ENCODE measurements at places on chromosomes 12 and 14. TPM values are rescaled to one million over a fixed set of nuclear protein-coding genes. Genes with fewer than 3 reads are reported as not detected.

- no peak overlapping the region for H3K27ac ChIP-seq
- H3K4me3 ChIP-seq, result no peak overlapping the region
- no peaks in the 10 kb centered on the region for H3K4me1 ChIP-seq
- no peak for DNase-seq
- no peaks in the 10 kb centered on the region for H3K36me3 ChIP-seq
These were observed 357.1 kb upstream of the MGAT4C start for GRCh38 chr12:86613311-86613710.

- H3K4me3 ChIP-seq, result no peak overlapping the region
- no peak for DNase-seq
- no peak overlapping the region for H3K27ac ChIP-seq
- no peaks in the 10 kb centered on the region for H3K36me3 ChIP-seq
- H3K27me3 ChIP-seq, result no peaks in the 10 kb centered on the region
These were observed 88.5 kb upstream of the ANO4 start for GRCh38 chr12:100706033-100706432.

GRCh38 chr12:11433664-11434063, 38.3 kb upstream of the PRB2 start:
- H3K36me3 ChIP-seq, result no peaks in the 10 kb centered on the region
- no peaks in the 10 kb centered on the region for H3K4me1 ChIP-seq
- no peak for DNase-seq
- no peak overlapping the region for H3K4me3 ChIP-seq

Gene SERPINA3
- total RNA-seq, result 5.1 TPM

Gene IL22
- total RNA-seq, result not detected

Gene BCL2L14
- not detected for total RNA-seq

Gene LIN7A
- 11.5 TPM for total RNA-seq

DNA sequence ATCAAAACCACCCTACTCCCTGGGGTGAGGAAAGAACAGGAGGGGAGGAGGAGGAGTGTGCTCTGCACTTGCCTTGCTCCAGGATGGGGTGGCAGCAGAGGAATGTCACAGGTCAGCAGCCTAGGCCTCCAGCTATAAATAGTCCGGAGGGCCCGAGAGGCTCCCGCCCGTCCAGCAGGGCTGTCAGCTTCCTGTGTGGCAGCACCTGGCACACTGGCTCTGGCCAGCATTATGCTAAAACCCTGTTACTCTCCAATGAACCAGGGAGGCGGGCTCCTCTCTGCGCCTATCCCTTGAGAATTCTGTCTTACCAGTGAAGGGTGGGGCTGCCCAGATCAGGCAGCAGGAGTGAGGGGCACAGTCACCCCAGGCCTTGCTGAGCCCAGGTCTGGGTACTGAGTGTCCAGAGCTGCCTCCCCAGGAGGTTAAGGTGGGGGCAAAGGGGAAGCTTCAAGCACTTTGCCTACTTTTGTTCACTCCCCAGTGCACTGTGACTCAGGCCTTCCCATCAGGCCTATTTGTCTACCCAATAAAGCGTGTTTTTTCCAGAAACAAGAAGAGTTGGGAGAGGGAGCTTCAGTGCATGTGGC, 1.2 kb upstream of the COX14 start:
- H3K36me3 ChIP-seq, result peaks cover 3% of the 10 kb centered on the region
- peak overlapping the region; percentile 70 for H3K27ac ChIP-seq
- peak overlapping the region; percentile 30 for H3K4me3 ChIP-seq
- DNase-seq, result peak; percentile 90
- H3K27me3 ChIP-seq, result no peaks in the 10 kb centered on the region

- peak within 1 kb of the TSS; percentile 87 for H3K4me3 ChIP-seq
- H3K4me1 ChIP-seq, result peaks cover 2% of the 10 kb centered on the region
- peak; percentile 91 for DNase-seq
- H3K27ac ChIP-seq, result peak within 1 kb of the TSS; percentile 64
These were observed at the start of gene DHRS4 for GRCh38 chr14:23953464-23954278. DHRS4 (plus strand) TSS chr14:23953770; CDS start chr14:23953789, 19 bp downstream.

- H3K4me3 ChIP-seq, result no peak overlapping the region
- no peaks in the 10 kb centered on the region for H3K4me1 ChIP-seq
- H3K27ac ChIP-seq, result no peak overlapping the region
- no peaks in the 10 kb centered on the region for H3K36me3 ChIP-seq
- no peaks in the 10 kb centered on the region for H3K27me3 ChIP-seq
These were observed 92.6 kb upstream of the ATP2B1 start for GRCh38 chr12:89801284-89801683.

Gene ACSM4
- not detected for total RNA-seq

Gene CLEC4C
- not detected for total RNA-seq

Gene OLR1
- under 0.01 TPM for total RNA-seq

Gene NIN
- total RNA-seq, result 40.2 TPM

- H3K4me3 ChIP-seq, result no peak overlapping the region
- H3K36me3 ChIP-seq, result no peaks in the 10 kb centered on the region
- no peak for DNase-seq
- peaks cover 11% of the 10 kb centered on the region for H3K27me3 ChIP-seq
- H3K4me1 ChIP-seq, result peaks cover 3% of the 10 kb centered on the region
These were observed 6.7 kb upstream of the PRPF40B start for GRCh38 chr12:49616533-49617219.

Gene SIRT4
- total RNA-seq, result 1.1 TPM

- no peak overlapping the region for H3K4me3 ChIP-seq
- H3K27me3 ChIP-seq, result no peaks in the 10 kb centered on the region
- no peaks in the 10 kb centered on the region for H3K4me1 ChIP-seq
- no peak for DNase-seq
- H3K27ac ChIP-seq, result no peak overlapping the region
These were observed 148.6 kb upstream of the FOXN3 start for GRCh38 chr14:89565607-89566006.

Gene SYT10
- total RNA-seq, result not detected

DNA sequence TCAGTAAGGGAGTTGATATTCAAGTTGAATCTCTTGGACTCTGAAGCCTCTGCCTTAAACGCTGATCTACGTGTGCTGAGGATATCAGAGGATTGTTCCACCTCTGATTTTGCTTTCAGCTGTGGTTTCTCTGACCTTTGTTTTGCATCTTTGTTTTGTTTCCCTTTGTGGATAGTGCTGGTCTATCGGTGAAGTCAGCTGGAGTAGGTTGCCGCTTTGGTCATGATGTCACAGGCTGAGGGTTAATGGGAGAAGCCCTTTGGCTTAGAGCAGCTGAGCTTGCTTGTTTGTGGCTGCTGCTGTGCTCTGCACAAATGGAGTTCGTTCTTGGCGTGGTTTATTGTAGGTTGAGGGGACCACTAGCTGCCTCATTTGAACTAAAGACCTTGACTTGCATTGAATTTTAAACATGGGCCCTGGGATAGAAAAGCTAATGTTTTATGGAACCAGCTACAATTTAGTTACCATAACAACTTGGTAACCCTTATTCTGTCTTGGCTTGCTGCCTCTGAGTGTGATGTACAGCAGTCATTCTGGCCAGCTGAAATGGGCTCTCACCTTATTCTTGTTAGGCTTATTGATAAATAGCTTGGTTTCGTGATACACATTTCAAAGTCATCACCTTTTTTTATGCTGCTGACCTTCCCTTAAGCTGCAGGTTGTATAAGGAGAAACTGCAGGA, 284.5 kb upstream of the E2F7 start:
- H3K27ac ChIP-seq, result no peak overlapping the region
- no peaks in the 10 kb centered on the region for H3K27me3 ChIP-seq
- peaks cover 12% of the 10 kb centered on the region for H3K4me1 ChIP-seq
- H3K4me3 ChIP-seq, result no peak overlapping the region
- no peaks in the 10 kb centered on the region for H3K36me3 ChIP-seq
- DNase-seq, result no peak

DNA sequence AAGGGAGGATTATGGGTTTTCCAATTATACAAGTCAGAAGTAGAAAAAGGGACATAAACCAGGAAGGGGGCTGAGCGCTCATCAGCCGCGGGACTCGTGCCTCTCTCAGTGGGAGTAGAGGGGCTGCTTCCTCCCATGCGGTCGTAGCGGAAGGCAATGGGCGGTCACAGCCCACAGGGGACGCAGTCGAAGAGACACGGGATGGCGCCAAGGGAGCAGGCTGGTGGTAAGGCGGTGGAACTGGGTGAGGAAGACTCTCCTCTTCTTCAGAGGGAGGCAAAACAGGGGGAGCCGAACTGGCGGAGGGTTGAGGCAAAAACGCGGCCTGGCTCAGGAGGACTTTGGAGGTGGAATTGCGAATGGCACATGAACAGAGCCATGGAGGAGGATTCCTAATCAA, 677.7 kb downstream of the TMEM121 start:
- no peak for DNase-seq
- H3K27me3 ChIP-seq, result no peaks in the 10 kb centered on the region
- no peak overlapping the region for H3K4me3 ChIP-seq
- no peak overlapping the region for H3K27ac ChIP-seq
- H3K4me1 ChIP-seq, result no peaks in the 10 kb centered on the region
- no peaks in the 10 kb centered on the region for H3K36me3 ChIP-seq

GRCh38 chr12:87931812-87932211, 97.4 kb downstream of the C12orf50 start:
- H3K27ac ChIP-seq, result no peak overlapping the region
- H3K4me3 ChIP-seq, result no peak overlapping the region
- DNase-seq, result no peak
- no peaks in the 10 kb centered on the region for H3K4me1 ChIP-seq
- no peaks in the 10 kb centered on the region for H3K36me3 ChIP-seq

DNA sequence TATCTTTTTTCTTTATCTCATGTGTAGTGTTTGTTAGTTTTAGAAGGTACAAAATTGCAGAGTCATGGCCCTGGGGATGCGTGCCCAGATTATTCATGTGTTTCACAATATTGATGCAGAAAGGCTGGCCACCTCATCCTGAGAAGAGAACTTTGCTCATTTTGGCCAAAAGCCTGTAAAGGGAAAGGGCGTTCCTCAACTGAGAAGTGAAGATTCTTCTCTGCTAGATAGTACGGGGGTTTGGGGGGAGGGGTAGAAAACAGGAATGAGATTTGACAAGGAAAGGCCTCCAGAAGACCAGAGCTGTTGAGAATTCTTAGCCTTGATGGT, 1.7 kb downstream of the MGST1 start:
- peaks cover 44% of the 10 kb centered on the region for H3K4me1 ChIP-seq
- peak overlapping the region; percentile 88 for H3K27ac ChIP-seq
- peak; percentile 89 for DNase-seq
- peak overlapping the region; percentile 75 for H3K4me3 ChIP-seq

- H3K36me3 ChIP-seq, result no peaks in the 10 kb centered on the region
- peaks cover 9% of the 10 kb centered on the region for H3K27me3 ChIP-seq
- no peak overlapping the region for H3K27ac ChIP-seq
- H3K4me3 ChIP-seq, result no peak overlapping the region
These were observed 45.3 kb upstream of the ANO6 start for GRCh38 chr12:45170456-45171042.

DNA sequence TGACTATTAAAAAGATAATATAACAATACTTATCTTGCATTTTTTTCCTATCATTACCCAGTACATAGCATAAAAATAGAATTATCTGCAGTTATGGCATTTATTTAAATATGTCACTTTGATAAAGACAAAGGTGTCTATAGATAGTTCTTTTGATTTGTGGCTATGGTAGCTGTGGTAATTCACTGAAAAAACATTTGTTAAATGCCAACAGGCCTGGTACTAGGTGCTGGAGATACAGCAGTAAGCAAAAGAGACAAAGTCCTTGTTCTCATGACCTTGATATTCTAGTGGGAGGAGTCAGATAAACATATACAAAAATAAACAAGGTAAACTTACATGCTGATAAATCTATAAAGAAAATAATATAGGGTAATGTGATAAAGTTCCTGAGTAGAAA, 44.7 kb downstream of the INSM2 start:
- H3K36me3 ChIP-seq, result no peaks in the 10 kb centered on the region
- DNase-seq, result no peak
- no peak overlapping the region for H3K4me3 ChIP-seq

- no peaks in the 10 kb centered on the region for H3K27me3 ChIP-seq
- H3K4me3 ChIP-seq, result no peak overlapping the region
- H3K4me1 ChIP-seq, result no peaks in the 10 kb centered on the region
These were observed 56.9 kb upstream of the TCL1A start for GRCh38 chr14:95770777-95771176.
